HCT116 (cell line): ENCODE measurements at places on chromosomes 16 and 17.

GRCh38 chr17:49471769-49472168, 23.3 kb upstream of the NGFR start:
- no peak for DNase-seq

GRCh38 chr16:20949660-20950059, 49.1 kb downstream of the LYRM1 start:
- DNase-seq: no peak

DNA sequence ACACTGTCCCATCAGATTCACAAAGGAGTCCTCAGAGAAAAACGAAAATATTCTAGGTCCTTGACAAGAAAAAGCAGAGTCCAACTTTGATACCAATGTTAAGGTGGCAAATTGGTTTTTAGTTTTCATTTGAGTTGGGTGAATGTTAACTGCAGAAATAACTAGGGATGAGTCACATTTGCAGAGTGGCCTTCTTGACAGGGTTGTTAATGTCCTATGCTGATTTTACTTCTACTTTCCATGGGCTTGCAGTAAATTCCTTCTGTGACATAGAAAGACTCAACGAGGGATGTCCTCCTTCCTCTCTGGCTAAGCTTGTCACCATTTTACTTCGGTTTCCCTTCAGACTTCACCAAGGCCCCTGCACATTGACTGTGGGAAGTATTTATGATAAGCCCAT, 47.2 kb upstream of the ICAM2 start:
- DNase-seq: no peak

DNA sequence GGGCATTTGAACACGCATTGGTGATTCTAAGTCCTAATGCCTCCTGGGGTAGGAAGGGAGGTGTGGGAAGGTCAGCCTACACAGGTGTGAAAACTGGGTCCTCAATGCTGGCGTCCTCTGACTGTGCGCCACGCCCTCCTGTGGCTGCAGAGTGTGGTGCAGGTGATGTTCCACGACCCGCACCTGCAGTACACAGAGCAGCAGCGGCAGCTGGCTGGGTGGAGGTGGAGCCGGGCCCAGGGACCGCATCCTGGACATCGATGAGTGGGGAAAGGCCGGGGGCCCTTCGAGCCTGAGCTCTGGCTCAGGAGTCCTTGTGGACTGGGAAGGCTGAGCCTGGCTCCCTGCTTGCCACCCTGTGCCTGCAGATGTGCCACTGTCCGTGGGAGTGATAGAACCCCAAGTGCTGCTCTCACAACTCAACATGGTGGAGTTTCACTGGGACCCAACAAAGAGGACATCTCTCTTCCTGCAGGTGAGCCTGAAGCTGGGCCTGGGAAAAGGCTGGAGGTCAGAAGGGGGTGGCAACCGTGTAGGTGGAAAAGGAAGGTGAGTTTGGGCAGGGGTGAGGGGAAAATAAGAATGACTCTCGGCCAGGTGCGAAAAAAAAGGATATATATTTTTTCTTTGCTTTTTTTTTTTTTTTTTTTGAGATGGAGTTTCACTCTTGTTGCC, 14.0 kb upstream of the STAC2 start:
- peak; percentile 59 for DNase-seq

DNA sequence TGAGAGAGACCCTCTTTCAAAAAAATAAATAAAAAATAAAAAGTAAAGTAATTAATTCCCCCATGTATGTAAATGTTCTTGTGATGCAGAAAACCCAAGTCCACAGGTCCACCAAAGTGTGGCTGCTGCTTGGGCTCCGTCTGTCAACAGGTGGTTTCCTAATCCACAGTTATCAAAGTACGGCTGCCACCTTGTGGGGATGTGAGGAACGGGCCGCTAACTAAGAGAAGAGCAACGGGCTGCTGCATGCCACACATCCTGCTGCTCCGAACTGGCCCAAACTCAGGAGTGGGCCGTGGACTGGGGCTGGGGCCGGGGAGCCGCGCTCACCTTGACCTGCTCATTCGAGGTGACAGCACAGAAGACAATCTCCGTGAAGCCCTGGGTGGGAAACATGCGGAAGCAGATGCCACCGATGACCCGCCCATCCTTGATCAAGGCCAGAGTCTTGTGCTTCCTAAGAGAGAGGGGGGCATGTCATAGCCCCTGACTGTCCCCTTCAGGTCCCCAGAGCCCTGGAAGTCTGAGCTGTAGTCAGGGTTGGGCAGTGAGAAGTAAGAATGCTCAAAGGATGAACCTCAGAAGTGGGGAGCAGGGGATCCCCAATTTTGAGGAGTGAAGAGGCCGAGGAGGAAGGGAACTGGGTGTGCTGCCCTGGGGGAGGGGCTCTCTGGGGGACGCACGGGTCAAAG, 4.3 kb downstream of the KAT2A start:
- DNase-seq: peak; percentile 44

DNA sequence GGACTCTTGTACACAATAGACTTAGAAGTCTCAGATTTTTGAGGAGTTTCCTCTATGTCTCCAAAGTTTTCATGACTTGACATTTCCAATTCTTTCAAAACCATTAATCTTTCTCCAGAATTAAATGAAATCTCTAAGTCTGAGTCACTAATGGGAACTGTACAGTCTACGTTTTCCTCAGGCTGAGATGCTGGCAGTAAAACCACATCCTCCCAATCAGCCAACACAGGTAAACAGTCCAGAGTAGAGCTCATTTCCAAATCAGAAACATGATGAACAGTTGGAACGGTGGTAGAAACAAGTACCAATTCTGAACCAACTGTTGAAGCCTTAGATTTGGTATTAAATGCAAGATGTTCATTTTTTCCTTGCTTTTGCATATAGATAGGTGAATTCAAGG, 7.9 kb downstream of the ERI2 start:
- DNase-seq: no peak

GRCh38 chr17:16339402-16339801, 13.9 kb downstream of the CENPV start:
- no peak for DNase-seq

- no peak for DNase-seq
These were observed 9.9 kb downstream of the PER1 start for GRCh38 chr17:8142158-8142886.

GRCh38 chr16:23863511-23864422, 28.0 kb downstream of the PRKCB start:
- DNase-seq: no peak

GRCh38 chr17:10117581-10118001, 80.8 kb downstream of the GAS7 start:
- DNase-seq: no peak

DNA sequence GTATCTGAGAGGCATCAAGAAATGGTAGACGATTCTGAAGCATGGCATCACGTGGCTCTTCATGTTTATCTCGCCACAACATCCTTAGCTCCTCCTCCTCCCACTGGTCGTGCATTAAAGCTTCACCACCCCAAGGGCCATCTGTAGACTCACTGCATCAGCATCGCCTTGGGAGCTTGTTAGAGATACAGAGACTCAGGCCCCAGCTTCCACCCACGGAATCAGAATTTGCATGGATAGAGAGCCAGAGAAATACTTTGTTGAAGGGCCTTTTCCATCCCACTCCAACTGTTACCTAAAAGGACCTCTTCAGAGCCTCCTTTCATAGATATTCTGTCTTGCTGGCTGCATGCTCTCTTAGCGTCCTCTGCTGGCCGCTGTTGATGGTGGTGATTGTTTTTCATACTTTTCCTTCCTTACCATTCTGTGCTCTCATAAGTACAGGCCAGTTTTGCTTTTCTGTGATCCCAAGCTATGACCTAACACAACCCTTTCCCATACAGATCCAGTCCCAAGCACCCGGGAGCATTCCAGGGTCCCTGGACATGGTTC, 1049.4 kb upstream of the EEF2KMT start:
- no peak for DNase-seq

GRCh38 chr16:1580256-1580655, 31.6 kb downstream of the IFT140 start:
- DNase-seq: no peak

GRCh38 chr16:84084570-84085270, 32.0 kb downstream of the MBTPS1 start:
- DNase-seq: peak; percentile 64

DNA sequence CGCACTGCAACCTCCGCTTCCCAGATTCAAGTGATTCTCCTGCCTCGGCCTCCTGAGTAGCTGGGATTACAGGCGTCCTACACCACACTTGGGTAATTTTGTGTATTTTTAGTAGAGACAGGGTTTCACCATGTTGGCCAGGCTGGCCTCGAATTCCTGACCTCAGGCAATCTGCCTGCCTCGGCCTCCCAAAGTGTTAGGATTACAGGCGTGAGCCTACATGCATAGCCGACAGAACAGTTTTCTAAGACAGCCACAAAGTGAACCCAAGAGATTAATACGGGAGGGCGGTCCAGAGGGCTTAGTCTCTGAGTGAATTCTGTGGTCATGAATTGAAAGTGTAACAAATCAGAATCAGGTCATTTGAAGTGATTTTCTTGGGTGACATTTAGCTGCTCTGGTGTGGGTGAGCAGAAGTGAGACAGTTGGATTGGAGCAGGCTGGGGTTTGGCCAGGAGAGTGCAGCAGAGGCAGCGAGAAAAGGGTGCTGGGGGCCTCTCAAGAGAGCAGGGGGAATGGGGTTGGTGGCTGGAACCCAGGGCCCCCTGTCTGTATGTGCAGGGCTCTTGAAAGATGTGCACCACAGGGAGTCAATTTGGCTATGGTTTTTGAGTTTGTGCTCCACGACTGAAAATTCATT, 231.4 kb upstream of the WSCD1 start:
- no peak for DNase-seq

- DNase-seq: no peak
These were observed 105.3 kb downstream of the FOXL1 start for GRCh38 chr16:86683441-86684194.

GRCh38 chr16:8173111-8173644, 417.1 kb downstream of the TMEM114 start:
- peak; percentile 23 for DNase-seq

- no peak for DNase-seq
These were observed 35.0 kb downstream of the DBNDD1 start for GRCh38 chr16:89984216-89984615.

DNA sequence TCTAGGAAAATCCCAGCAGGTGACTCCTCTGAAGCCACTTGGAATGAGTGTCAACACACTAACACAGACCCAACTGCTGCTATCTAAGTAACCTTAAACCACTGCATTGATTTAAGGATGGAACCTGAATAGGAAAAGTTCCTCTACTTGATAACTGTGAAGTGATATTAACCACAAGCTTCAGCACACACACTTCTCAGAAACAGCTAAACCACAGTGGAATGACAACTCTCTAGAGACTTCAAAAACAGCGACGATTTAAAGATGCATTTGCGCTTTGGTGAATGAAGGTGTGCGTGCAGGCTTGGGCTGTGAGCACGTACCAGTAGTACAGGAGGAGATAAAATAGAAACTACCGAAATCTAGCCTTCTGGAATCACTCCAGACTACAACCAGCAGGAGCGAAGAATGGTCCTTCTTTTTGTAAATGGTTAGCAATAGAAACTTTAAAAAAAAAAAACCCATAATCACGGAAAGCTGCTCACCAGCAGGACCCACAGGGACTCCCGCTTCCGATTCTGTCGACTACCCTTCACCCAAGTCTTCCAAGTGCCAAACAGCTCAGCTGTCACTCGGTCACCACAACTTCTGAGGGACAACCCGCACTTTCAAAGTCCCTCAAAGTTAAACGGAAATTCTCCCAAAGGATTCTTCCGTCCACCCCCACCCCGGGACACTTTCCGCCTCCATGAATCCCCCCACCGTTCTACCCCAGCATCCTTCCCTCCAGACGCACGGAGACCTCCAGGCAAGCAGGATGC, 137.7 kb upstream of the CORO6 start:
- DNase-seq: no peak

- no peak for DNase-seq
These were observed 4.7 kb upstream of the MYH1 start for GRCh38 chr17:10523064-10523463.

- no peak for DNase-seq
These were observed 11.6 kb downstream of the ZNRF1 start for GRCh38 chr16:75010427-75010826.

- no peak for DNase-seq
These were observed 19.6 kb upstream of the CCL2 start for GRCh38 chr17:34235389-34236028.

- peak; percentile 83 for DNase-seq
These were observed 40.5 kb downstream of the MYH3 start for GRCh38 chr17:10616502-10617119.

GRCh38 chr17:7466639-7467341, 12.6 kb downstream of the ZBTB4 start:
- no peak for DNase-seq

DNA sequence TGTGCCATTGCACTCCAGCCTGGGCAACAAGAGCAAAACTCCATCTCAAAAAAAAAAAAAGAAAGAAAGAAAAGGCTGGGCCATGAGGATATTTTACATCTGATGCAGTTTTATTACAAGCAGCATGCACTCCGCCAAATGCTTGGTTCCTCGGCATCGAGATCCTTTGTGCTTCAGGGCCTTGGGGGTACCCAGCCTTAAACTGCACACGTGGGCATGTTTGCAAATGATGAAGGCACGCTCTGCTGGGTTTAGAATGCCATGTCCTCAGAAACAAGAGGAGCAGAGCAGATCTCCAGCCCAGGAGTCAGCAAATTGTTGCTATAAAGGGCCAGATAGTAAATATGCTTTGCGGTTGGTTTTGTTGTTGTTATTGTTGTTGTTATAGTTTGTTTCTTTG, 153.2 kb downstream of the KATNIP start:
- DNase-seq: no peak

- DNase-seq: no peak
These were observed 29.2 kb downstream of the TBX4 start for GRCh38 chr17:61481421-61481820.

- DNase-seq: no peak
These were observed 3.9 kb downstream of the GLIS2 start for GRCh38 chr16:4319454-4320421.

DNA sequence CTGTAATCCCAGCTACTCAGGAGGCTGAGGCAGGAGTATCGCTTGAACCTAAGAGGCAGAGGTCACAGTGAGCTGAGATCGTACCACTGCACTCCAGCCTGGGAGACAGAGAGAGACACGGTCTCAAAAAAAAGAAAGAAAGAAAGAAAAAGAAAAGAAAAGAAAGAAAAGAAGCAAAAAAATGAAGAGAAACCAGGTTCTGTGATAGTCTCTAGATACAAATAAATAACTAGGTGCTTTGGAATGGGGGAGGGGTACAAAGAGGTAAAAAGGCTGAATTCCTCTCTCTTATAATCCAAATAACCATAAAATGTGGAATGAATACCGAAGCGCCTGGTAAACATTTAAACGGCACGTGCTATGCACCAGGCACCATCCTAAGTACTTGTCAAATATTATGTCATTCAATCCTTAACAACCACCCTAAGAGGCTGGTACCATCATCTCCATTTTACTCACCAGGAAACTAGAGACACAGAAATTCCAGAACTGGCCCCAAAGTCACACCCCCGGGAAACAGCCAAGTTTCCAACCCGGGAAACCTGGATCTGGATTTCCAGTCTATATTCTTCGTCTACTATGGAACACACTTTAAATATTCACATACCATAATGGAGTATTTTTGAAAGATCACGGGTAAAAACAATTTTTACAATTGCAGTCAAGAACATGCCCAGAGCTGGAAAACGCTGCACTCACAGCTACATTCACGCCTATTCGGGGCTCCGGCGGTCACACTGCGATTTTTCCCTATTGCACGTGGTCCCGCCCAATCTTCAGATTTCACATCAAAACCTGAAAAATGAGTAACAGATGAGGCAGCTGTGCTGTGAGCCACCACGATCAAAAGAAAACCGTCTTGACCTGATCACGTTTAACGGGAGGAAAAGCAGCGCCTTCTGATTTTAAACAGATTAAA, 10.5 kb downstream of the NXN start:
- DNase-seq: peak; percentile 62
